ENCODE measurements at places on chromosomes 2 and 18.

DNA sequence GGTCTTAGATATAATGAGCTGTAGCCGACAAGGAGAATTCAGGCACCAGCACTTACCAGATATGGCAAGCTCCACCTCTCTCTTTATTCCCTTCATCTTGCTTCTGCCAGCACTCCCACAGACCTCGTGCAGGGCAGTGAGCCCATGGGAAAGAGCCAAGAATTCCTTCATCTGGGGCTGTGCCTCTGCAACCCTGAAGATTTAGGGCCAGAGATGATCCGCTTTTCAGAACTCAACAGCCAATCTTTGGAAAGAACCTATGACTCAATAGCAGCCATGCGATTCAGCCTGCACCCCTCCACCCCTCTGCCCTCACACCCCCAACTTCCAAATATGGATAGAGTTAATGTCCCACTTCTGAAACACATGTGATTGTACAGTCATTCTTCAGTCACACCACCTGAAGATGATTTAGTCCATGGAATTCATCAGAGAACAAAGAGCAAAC, 533.7 kb upstream of the TNP1 start:
- no peak for DNase-seq

DNA sequence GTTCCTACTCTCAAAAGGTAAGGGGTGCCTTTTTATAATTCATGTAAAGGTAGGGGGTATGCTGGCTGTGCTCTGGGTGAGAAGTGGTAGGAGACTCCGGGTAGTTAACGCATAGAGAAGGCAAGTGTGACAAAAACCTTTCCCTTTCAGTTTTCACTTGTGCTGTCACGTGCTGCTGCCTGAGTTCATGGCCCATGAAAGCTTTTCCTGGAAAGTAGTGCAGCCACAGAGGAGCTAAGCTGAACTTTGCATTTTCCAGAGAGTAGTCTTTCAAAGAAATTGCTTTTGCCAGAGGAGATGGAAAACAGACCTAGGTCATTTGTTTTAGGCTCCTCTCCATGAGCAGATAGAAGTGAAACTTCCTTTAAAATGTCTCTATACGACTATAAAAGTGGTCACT, 44.7 kb downstream of the THSD7B start:
- no peak for DNase-seq

DNA sequence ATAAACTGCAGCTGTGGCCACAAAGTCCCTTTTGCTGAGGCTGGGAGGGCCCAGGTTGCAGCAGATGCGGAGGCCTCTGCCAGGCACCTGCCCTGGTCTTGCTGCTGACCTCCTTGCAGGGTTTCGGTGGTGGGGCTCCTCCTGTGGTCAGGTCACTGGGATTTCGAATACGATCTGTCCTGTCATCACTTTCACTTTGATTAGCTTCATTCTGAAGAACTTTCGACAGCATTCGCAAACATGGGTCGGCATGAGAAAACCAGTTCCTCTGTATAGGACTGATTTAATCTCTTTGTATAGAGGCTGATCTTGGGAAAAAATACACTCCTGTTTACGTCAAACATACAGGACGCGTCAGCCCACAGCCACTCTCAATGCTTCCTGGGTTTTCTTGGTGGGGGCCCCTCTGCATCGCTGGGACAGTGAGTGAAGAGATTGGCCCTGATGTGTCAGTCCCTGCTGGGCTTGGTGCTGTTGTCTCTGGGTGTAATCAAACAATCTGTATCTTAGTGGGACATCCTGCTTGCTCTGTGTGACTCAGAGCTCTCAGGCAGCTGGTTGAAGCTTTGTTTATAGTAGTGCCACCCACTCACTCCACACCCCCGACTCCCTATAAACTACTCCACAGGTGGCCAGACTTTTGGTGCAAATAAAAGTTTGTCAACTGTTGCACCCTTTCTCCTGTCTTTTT, 209.4 kb upstream of the CXCR4 start:
- peak; percentile 83 for DNase-seq

DNA sequence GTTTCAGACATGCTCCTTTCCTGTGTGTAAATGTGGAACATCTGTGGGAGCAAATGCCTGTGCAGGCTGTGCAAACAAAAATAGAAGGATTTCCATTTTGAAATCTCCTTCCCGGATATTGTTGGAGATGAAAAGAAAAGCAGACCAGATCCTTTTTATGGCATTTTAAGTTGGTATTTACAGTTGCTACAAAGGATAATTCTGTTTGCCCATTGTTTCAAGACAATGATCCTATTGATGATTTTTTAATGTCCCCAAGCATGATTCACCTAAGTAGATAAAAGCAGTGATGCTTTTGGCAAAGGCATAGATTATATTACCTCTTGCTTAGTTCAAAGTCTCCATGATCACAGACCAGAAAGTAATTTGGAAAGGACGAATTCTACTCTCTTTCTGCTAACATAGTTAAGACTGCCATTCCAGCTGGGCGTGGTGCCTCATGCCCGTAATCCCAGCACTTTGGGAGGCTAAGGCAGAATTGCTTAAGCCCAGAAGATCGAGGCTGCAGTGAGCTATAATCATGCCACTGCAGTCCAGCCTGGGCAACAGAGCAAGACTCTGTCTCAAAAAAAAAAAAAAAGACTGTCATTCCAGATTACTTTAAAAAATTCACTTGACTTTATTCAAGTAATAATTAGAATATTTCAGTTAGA, 209.6 kb upstream of the SLC39A10 start:
- DNase-seq = no peak

- DNase-seq = no peak
These were observed 230.5 kb downstream of the ZNF521 start for GRCh38 chr18:25121442-25121841.

GRCh38 chr2:110708455-110708854, 23.9 kb upstream of the ACOXL start:
- DNase-seq = no peak

GRCh38 chr2:44582363-44583008, 220.7 kb downstream of the CAMKMT start:
- DNase-seq = no peak

DNA sequence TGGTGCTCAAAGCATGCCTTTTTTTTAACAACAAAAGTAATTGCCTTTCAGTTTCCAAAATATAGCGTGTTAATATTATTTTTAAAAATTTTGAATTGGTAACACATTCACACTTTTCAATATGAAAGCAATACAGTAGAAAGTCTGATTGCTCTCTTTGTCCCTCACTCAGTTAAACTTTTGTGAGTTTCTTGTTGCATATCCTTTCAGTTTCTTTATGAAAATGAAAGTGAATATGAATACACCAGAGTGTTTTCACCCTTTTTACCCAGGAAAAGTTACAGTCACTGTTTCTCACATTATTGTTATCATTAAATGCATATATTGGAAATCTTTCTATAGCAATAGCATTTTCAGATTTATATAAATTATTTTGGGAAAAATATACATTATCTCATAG, 377.4 kb upstream of the CRIM1 start:
- DNase-seq = no peak

GRCh38 chr2:208607694-208608093, 201.1 kb downstream of the PTH2R start:
- DNase-seq = no peak

GRCh38 chr2:172428832-172429210, 1.4 kb downstream of the ITGA6 start:
- no peak for DNase-seq

DNA sequence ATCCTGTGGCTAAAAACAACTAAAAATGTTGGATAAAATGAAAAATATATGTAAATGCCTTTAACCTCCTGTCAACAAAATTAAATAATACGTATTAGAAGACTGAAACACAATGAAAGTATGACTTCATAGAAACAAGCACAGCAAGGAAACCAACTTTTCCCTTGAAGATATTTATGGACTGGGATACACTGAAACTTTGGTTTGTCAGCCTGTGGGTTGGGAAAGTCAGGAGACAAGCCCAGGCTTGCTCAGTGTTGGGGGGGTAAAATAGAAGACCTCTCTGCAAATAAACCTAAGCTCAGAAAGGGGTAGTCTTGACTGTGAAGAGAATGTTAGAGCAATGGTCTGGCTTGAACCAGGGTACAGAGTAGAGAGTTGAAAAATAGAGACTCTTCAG, 454.5 kb downstream of the FBXO15 start:
- DNase-seq = no peak

- DNase-seq = no peak
These were observed 425.3 kb downstream of the MBD2 start for GRCh38 chr18:53799134-53799533.

DNA sequence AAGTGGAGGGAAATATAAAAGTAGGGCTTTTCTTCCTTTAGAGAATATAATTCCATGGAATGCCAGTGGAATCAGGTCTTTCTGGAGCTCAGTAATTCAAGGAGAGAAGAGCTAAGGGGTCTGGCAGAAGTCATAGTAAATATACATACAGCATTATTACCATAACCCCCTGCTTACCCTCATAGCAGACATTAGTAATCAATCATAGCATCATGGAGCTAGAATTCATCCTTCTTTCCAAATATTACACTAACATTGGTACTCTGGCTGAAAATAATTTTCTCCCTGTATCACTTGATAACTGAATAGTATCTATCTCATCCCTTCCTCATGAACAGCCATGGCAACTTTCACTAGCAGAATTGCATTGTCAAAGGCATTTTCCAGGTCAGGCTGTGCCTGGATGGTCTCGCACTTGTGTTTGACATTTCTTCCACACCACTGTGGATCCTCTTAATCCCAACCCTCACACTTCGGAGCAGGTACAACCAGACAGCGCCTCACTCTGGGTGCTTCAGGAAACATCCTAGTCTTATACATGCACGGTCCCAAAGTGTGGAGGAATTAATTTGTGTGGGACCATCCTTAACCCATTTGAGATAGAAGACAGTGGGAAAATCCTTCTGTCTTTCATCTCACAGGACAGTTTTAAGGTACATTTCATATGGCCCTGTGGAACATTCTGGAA, 84.2 kb upstream of the SEC11C start:
- no peak for DNase-seq

GRCh38 chr2:71671203-71671854, 218.0 kb downstream of the DYSF start:
- DNase-seq = no peak

DNA sequence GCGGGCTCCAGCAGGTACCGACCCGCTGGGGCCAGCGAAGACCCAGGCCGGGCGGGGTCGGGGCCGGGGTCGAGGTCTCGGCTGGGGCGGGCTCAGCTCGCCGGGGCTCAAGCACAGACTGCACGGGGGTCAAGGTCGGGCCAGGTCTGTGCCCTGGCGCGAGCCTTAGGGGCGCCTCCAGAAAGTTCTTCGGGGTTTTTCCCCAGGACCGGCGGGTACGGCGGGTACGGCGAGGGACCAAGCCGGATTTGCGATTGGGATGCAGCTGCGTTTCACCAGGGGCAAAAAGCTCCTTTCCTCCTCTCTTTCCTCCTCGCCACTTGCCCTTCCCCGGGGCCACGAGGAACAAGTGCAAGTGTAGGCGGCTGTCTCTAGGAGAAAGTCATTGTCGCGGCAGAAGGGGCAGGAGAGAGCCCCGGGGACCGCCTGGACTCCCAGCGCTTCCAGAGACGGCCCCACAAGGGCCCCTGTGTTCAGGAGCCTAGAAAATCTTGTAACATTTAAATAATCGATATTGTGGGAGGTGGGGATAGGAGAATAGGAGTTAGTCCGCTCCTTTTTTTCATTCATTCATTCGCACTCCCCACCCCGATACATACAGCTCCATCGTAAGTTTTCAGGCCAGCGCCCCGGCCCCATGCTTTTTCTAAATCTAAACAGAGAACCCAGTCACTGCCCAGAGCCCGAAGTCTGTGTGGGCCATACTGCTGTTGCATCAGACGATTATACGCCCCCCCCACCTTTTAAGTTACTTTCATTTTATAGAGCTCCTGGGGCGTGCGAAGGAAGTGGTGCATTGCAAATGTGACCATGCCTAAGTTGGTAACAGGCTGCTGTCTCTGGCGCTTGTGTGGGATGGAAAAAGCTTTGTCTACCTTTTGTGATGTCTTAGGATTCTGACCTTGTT, 679 bp downstream of the PMAIP1 start:
- peak; percentile 79 for DNase-seq

DNA sequence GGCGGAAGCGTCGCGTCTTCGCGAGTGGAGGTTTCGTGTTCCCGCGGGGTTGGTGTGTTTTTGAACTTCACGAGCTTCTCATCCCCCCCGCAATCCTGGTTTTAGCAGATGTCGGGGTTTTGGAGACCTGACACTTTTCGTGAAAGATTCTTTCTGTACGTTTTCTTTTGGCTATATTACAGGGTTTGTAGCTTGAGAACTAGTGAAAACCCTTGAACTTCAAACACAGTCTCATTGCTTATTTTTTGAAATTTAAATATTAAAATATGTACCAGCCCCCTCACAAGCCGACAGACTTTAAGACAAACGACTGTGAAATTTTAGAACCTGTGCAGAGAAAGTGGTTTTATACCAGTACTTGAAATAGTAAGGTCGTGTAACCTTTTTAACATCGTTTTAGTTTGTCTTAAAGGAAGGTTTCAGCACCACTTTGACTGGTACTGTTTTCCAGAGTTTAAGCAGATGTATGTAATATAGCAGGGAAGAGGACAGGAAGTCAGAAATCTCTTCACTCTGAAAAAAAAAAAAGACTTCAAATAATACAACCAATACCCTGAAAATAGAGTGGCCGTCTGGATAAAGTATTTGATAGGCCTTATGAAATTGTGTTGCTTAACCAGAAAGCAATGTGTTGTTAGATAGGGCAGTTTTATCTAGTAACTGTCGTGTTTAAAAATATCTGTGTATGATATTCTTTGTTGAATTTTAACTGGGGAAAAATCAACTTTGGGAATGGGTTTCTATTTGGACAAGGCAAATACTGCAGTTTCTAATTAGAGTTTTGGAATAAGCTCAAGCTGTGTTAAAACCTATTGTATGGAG, 1.4 kb downstream of the SPATS2L start:
- no peak for DNase-seq

- no peak for DNase-seq
These were observed 191.0 kb downstream of the HDAC4 start for GRCh38 chr2:239209783-239210182.

GRCh38 chr2:238989484-238989883, 141.6 kb downstream of the TWIST2 start:
- peak; percentile 18 for DNase-seq
